Substantia nigra (tissue), 51 donors: ENCODE measurements at places on chromosomes 16 and 17.

DNA sequence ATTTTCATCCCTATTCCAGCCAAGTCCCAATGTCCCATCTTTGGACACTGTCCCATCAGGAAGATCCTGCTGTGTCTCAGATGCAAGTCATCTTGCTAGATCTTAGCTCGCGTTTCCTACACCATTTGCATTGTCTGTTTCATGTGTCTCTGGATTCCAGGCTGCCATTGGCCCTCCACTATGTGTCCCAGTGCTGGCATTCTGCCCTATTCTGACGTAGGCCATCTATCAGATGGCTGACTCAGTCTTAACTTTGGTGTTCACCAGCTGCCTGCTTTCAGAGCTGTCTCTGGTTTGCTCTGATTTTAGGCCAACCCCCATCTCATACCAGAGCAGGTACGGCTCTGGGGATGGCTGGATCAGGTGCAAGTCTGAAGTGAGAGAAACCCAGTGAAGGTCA, 300.9 kb upstream of the ASIC2 start:
- DNase-seq: no peak

DNA sequence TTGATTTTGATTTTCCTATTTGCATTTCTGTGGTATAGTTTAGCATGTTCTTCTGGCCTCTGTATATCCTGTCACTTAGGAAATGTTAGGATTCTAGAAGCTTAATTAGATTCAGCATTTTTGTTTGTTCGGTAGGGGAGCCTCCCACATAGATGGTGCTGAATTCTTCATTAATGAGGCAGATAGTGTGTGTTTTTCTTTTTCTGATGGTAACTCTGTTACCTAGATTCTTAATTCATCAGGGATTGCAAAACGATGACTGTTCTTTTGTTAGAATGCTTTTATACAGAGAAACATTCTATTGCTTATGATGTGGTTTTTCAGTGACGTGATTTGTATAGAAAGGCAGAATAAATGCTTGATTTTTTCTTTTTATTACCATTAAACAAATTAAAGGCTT, 19.0 kb downstream of the BANP start:
- no peak for DNase-seq

- DNase-seq: no peak
Measured at GRCh38 chr16:17302620-17303019, 168.1 kb downstream of the XYLT1 start.

GRCh38 chr16:49014277-49015224, 267.1 kb downstream of the CBLN1 start:
- DNase-seq: no peak

GRCh38 chr16:82761236-82761635, 134.5 kb downstream of the CDH13 start:
- DNase-seq: no peak
